Brain microvascular endothelial cell (primary cell): ENCODE measurements at places on chromosomes 6 and 20.

- DNase-seq = no peak
Observed at GRCh38 chr6:127119102-127120022, 891 bp downstream of the RSPO3 start.

GRCh38 chr6:37205175-37205996, 35.4 kb downstream of the PIM1 start:
- no peak for DNase-seq

DNA sequence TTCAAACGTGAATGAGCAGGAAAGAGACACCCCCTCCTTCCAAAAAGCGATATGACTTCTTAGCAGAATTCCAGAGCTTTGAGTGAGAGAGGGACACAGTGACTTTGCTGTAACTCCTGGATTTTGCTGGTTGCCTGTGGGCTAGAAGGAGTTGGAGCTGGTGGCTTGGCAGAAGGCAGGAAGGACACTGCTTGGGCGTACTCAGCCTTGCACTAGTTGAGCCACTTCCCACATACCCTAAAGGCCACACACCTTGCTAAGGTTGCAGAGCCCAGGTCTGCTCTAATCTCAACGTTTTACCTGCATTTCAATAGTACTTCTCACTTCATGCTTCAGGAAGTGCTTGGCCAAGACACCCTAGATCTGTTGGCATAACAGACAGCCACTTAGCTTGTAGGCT, 30.6 kb downstream of the RAB22A start:
- no peak for DNase-seq

DNA sequence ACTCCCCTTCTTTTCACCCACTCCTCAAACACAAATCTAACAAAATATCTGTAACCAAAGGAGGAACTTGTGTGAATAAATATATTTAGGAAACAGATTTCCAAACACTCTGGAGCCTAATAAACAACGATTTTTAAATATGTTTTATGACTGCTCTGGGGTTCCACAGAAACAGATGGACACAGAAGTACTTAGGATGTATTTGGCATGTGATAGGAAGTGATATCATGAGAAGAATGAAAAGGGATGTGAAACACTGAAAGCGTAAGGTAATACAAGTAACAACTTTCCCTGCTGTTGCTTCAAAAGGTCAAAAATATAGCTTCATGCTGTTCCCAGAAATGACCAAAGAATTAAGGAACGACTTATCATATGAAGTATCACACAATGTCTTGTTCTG, 26.1 kb upstream of the ENPP1 start:
- no peak for DNase-seq

DNA sequence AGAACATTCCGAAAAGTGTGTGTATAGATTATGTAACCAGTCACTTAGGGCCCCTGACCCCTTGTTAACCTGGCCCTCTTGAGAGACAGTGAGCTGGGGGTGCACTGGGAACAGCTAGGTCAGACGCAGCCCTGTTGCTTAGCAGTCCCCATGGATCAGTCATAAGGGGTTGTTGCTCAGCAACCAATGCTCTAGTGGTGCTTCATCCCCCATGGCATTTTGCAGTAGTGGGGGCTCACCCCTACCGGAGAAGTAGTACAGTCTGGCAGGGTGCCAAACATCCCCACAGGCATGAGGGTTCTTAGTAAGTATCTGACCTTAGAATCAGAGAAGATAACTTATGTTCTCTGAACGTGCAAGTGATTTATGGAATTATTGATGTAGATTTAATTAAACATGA, 12.3 kb downstream of the PKIB start:
- no peak for DNase-seq

DNA sequence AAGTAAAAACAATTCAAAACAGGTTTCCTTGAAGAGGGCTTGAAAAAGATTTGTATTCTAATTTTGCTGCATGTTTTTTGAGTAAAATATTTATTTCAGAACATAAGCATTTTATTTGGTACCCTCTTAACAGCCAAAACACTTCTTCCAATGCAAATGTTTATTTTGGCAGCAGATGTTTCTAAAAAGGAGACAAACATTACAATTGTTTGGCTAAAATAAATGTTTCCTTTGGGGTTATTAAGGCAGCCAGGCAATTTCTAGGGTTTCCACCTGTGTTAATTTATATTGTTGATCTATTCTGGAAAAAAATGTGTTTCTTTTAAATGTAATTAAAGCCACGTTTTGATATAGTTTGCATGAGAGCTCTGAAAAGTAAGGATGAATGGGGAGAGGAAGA, 56.6 kb downstream of the ARID1B start:
- no peak for DNase-seq

- no peak for DNase-seq
Observed at GRCh38 chr6:107730106-107730505, 94.0 kb downstream of the SCML4 start.

DNA sequence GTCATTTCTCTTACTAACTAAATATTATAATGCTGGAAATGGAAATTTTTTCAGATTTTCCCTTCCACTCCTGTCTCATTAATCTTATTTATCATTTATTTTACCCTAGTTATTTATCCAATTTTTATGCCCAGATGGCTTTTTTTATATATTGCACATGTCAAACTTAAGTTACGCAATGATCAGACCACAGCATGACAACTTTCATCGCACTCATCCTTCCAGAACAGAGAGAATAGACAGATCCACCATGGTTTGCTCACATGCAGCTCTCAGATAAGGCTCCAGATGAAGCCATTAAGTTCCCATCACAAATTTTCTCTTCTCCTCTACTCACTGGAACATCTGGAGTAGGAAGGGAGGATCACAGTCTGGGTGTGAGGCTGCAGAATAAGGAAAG, 48.7 kb downstream of the MAP7 start:
- no peak for DNase-seq

DNA sequence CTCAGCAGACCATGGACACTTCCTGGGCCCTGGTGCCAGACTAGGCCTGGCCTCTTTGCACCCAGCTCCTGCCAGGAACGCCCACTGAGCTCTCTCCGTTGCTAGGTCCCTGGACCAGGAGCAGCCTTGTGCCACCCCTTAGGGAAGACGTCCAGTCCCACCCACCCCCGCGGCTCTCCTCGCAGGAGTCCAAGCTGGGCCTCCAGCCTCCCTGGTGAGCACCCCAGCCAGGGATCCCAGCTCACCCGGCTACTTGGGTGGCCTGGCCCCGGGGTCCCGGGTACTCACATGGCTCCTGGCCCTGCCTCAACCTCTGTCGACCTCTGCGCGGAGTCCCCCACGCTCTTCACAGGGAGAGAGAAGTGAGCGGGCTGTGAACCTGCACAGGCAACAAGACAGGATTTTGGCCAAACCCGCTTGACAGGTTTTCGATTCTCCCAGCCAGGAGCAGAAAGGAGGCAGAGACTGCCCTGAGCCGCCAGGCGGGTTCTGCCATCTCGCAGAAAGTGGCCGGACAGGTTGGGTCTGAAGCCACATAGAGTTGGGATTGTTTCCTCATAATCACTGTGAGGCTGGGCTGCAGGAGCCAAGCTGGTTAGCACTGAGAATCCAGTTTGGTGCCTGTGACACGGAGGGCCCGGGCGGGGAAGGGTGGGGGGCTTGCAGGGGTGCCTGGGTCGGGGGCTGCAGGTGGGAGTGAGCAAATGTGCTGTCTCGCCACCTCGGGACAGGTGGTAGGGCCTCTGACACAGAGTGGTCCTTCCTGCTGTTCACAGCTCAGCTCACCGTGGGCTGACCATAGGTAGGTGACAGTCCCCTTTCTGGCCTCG, at the start of gene RBBP8NL:
TSS of gene RBBP8NL (minus strand) at position 368 of the 830 bp plus-strand sequence. CDS start 7,892 bp downstream, outside the sequence.
- no peak for DNase-seq

- DNase-seq = no peak
Observed at GRCh38 chr6:131791476-131791875, 16.3 kb upstream of the ENPP1 start.

GRCh38 chr6:154638369-154638768, 94.8 kb upstream of the SCAF8 start:
- DNase-seq = peak; percentile 41

GRCh38 chr20:18632196-18632789, 44.4 kb downstream of the DTD1 start:
- DNase-seq = peak; percentile 60

DNA sequence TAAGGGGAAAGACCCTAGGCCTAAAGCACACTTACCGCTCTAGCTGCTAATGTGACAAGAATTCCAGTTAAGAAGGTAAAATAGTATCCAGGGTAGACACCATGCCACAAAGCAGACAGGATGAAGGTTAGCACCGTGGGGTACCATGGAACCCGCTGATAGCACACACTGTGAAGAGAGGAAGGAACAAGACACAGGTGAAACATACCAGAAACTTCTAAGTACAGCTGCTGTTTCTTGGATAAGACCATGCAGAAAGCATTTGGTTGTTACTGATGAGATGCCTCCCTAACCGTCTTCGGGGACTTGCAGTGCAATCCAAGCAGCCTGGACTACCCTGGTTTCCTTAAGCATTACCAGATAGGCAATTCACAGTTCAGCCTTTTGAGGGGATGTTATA, 99.4 kb downstream of the MBOAT1 start:
- DNase-seq = no peak
